Aorta (tissue), 5 donors: ENCODE measurements at places on chromosomes 11 and 22. TPM values are rescaled to one million over a fixed set of nuclear protein-coding genes. Genes with fewer than 3 reads are reported as not detected.

GRCh38 chr11:120182372-120182771 is 28.5 kb upstream of the OAF start:
- H3K4me1 ChIP-seq, result no peaks in the 10 kb centered on the region
- H3K27me3 ChIP-seq, result no peaks in the 10 kb centered on the region
- H3K27ac ChIP-seq, result no peak overlapping the region
- no peak for DNase-seq
- H3K4me3 ChIP-seq, result no peak overlapping the region

Gene OMP
- not detected for total RNA-seq

Gene CENPM
- total RNA-seq, result 0.58 TPM

DNA sequence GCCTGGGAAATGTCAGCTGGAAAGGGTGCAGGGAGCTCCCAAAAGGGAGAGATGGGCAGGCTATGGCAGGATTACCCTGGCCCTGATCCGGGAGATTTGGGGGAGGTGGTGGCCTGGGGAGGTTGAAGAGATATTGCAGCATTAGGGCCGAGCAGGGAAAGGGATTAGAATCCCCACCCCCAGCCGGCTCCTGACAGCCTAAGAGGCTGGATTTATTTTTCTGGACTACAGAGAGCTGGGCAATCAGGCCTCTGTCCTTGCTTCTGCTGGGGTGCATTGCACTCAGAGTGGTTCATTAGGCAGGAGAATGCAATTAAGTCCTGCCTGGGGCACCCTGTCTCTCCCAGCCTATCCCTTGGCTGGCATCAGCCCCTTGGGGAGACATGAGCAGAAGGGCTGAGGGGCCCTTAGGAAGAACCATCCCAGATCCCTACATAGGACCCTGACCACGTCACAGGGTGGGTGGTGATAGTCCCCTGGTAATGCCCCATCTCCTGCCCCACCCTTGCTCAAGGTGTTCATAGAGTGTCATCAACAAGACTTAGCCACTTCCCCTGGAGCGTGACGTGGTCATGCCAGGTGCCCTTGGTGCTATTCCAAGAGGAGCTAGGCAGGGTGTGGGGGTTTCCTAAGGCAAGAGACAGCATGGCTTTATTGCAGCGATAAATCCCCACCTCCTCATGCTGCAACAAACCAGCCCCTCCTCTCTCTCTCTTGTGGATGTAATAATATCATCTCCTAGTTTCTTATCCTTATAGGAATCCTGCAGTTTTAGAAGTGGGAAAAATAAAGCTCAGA is 38.4 kb upstream of the KLHL35 start:
- no peak overlapping the region for H3K4me3 ChIP-seq
- no peaks in the 10 kb centered on the region for H3K27me3 ChIP-seq
- no peak overlapping the region for H3K27ac ChIP-seq
- H3K4me1 ChIP-seq, result no peaks in the 10 kb centered on the region

Gene BRSK2
- total RNA-seq, result 1.0 TPM

Gene HBD
- not detected for total RNA-seq

- H3K27me3 ChIP-seq, result no peaks in the 10 kb centered on the region
- H3K27ac ChIP-seq, result no peak overlapping the region
- no peak for DNase-seq
- H3K4me1 ChIP-seq, result peaks cover 2% of the 10 kb centered on the region
- no peak overlapping the region for H3K4me3 ChIP-seq
These were observed 191.4 kb downstream of the TENM4 start for GRCh38 chr11:79249295-79249993.

DNA sequence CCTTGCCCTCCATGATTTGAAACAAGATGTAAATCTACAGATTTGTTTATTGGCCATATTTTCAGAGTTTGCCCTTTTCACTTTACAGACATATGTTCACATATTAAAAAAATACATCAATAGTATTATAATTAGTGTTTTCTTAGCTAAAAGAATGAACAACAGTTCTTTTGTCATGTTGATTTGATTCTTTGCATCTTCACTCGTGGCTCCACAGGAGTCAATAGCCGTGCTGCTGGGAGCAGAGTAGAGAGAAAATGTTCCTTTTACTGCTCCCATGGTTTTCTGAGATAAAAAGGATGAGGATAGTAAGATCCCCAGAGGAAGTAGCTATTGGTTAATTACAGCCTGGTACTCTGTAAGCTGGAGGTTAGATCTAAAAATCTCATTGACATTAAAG is 151.2 kb downstream of the PGR start:
- H3K4me3 ChIP-seq, result no peak overlapping the region
- no peaks in the 10 kb centered on the region for H3K36me3 ChIP-seq
- H3K27me3 ChIP-seq, result no peaks in the 10 kb centered on the region
- DNase-seq, result no peak
- H3K4me1 ChIP-seq, result no peaks in the 10 kb centered on the region
- H3K27ac ChIP-seq, result no peak overlapping the region

DNA sequence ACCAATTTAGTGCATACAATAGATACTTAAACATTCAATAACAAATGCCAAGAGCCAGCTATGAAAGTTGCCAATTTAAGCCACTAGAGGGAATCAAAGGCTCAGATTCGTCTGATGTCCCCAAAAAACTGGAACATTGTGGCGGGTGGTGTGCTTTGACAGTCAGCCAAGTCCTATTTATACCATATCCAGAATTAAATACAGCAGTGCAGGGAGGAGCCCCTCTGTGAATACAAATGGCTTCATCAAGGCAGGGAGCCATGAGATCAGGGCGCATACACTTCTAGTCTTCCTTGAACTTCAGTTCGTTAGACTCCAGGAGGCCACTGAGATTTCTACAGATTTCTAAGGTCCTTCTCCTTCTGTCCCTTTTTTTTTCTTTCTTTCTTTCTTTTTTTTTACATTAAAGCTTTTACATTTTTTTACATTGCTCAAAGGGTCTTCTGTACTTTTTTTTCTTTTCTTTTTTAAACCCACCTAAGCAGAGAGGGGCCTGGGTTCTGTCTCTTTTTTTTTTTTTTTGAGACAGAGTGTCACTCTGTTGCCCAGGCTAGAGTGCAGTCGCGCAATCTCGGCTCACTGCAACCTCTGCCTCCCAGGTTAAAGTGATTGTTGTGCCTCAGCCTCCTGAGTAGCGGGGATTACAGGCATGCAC is 41.5 kb upstream of the HSPA8 start:
- DNase-seq, result no peak
- H3K27me3 ChIP-seq, result no peaks in the 10 kb centered on the region
- H3K4me1 ChIP-seq, result no peaks in the 10 kb centered on the region
- H3K4me3 ChIP-seq, result no peak overlapping the region
- no peaks in the 10 kb centered on the region for H3K36me3 ChIP-seq

Gene SERPING1
- total RNA-seq, result 723 TPM

GRCh38 chr11:61495801-61496601 is 12.5 kb upstream of the LRRC10B start:
- no peaks in the 10 kb centered on the region for H3K36me3 ChIP-seq
- H3K27me3 ChIP-seq, result no peaks in the 10 kb centered on the region

DNA sequence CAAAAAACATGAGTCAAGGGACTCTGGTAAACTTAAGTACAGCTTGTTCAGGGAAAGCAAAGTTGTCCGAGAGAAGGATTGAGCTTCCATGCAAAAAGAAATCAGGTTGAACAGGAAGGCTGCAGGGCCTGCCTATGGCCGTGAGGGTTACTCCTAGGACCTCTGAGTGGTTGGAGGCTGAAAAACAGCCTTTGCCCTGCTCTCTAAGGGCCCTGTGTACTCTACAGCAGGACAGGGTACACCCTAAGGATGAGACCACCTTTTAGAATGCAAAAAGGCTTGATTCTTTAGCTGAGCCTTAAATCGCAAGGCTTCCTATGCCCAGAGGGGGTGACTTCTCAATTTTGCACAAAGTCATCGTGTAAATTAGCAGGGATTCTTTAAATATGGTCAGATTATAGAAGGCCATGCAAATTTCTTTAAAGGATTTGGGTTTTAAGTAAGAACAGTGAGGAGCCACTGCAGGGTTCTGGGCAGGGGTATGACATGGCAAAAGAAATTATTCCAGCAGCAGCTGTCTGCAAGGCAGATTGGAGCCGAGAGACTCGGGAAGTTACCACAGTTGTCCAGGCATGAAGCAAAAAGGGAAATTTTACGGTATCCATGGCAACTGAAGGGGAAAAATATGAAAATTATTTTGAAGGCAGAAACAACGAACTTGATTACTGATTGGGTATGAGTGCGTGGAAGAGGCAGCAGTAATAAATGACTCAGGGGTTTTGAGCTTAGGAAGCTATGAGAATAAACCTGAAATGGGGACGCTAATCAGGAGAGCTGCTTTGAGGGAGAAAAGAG is 91.8 kb downstream of the FAM76B start:
- no peak overlapping the region for H3K27ac ChIP-seq
- peak; percentile 48 for DNase-seq
- no peak overlapping the region for H3K4me3 ChIP-seq
- H3K4me1 ChIP-seq, result peaks cover under 1% of the 10 kb centered on the region
- H3K36me3 ChIP-seq, result no peaks in the 10 kb centered on the region

DNA sequence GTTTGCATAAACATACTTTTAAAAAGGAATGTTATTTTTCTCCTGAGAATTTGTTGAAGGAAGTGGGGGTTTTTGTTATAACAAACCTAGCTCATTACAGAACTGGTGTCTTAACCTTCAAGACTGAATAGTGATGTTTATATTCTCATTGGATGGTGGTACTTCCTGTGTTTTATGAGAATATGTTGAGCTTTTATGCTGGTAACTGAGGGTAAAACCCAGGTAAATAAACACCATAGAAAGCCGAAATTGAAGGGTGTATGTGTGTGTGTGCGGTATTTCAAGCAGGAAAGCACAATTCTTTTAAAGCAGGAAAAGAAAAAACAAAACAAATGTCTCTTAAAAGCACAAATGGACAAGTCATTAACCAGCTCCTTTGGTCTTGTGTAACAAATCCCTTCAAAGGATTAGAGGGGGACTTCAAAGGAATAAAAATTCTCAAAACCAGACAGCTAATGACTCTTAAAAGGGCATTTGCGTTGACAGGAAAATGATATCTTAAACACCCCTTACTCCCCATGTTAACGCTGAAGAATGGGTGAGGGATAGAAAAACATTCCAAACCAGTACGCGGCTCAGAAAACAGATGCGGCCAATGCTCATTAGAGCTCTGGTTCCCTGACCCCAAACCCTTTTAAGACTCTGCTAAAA is 23.8 kb downstream of the LMO2 start:
- H3K4me1 ChIP-seq, result no peaks in the 10 kb centered on the region
- H3K36me3 ChIP-seq, result no peaks in the 10 kb centered on the region
- H3K27me3 ChIP-seq, result no peaks in the 10 kb centered on the region
- DNase-seq, result no peak
- H3K27ac ChIP-seq, result no peak overlapping the region
- H3K4me3 ChIP-seq, result peak overlapping the region; percentile 78

DNA sequence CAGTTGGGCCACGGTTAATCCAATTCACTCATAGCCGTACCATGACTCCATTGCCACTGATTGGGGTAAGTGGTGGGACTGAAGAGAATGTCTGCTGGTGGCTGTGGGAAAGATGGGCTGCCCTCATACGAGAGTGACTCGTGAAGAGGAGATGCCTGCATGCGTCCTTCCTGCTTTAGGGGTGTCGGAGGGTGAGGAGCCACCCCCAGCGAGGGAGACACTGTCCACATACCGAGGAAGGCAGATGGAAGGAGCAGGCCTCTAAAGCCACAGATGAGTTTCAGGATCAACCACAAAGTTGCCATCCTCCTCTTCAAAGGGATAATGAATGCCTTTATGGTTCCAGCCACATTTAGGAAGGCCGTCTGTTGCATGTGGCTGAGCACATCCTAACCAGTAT is 83.2 kb downstream of the GRIK4 start:
- no peak for DNase-seq
- no peaks in the 10 kb centered on the region for H3K4me1 ChIP-seq
- no peaks in the 10 kb centered on the region for H3K36me3 ChIP-seq
- H3K4me3 ChIP-seq, result no peak overlapping the region
- no peak overlapping the region for H3K27ac ChIP-seq

Gene CYP2D6
- 1.1 TPM for total RNA-seq

Gene FREY1
- total RNA-seq, result 0.65 TPM

DNA sequence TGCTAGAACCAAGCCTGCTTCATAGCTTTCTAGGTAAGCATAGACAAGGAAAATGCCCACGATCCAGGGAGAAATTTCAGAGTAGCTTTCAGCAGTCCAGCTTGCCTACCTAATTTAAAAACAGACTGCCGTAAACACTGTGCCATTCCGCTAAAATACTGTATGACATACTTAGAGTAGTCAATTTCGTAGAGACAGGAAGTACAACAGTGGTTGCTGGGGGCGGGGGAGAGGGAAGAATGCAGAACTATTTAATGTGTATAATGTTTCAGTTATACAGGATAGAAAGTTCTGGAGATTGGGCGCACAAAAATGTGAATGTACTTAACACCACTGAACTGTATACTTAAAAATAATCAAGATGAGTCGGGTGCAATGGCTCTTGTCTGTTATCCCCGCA is 56.7 kb downstream of the C11orf58 start:
- H3K4me1 ChIP-seq, result peaks cover 5% of the 10 kb centered on the region
- peak; percentile 63 for DNase-seq
- H3K27me3 ChIP-seq, result no peaks in the 10 kb centered on the region
- H3K27ac ChIP-seq, result no peak overlapping the region
- no peaks in the 10 kb centered on the region for H3K36me3 ChIP-seq
- H3K4me3 ChIP-seq, result no peak overlapping the region

Gene OR8A1
- total RNA-seq, result not detected

- DNase-seq, result no peak
- H3K27me3 ChIP-seq, result peaks cover 2% of the 10 kb centered on the region
- H3K27ac ChIP-seq, result no peak overlapping the region
- no peak overlapping the region for H3K4me3 ChIP-seq
- H3K4me1 ChIP-seq, result no peaks in the 10 kb centered on the region
These were observed 79.3 kb downstream of the LIF start for GRCh38 chr22:30167296-30167695.

GRCh38 chr11:118051611-118052461 is 25.0 kb upstream of the TMPRSS4 start:
- H3K4me3 ChIP-seq, result no peak overlapping the region
- H3K27ac ChIP-seq, result no peak overlapping the region
- H3K4me1 ChIP-seq, result no peaks in the 10 kb centered on the region
- no peak for DNase-seq
- H3K27me3 ChIP-seq, result no peaks in the 10 kb centered on the region
- H3K36me3 ChIP-seq, result no peaks in the 10 kb centered on the region

GRCh38 chr22:41526226-41526829 is 17.9 kb downstream of the POLR3H start:
- no peaks in the 10 kb centered on the region for H3K27me3 ChIP-seq
- no peak overlapping the region for H3K27ac ChIP-seq
- no peaks in the 10 kb centered on the region for H3K36me3 ChIP-seq
- H3K4me1 ChIP-seq, result no peaks in the 10 kb centered on the region
- no peak for DNase-seq

Gene ACRV1
- not detected for total RNA-seq

DNA sequence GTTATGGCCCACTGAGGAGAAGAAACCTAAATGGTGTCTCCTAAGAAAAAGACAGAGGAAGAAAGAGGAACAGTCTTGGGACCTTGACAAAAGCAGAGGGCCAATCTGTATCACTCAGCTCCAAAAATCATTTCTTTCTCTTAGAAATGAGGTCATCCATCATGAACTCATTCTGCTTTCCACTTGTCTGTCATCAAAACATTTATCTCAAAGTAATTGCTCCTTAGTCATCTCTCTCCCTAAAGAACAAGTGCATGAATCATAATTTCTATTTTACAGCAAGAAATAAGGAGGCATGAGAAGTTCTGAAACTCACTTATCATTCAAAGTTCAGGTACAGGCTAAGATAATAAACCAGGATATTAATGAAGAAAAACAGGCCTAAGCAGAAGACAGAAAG is 375.6 kb downstream of the KCNA4 start:
- H3K27me3 ChIP-seq, result no peaks in the 10 kb centered on the region
- no peak overlapping the region for H3K27ac ChIP-seq
- H3K4me1 ChIP-seq, result no peaks in the 10 kb centered on the region

GRCh38 chr11:44524751-44525201 is 40.7 kb upstream of the CD82 start:
- no peaks in the 10 kb centered on the region for H3K4me1 ChIP-seq
- no peaks in the 10 kb centered on the region for H3K36me3 ChIP-seq
- H3K27ac ChIP-seq, result no peak overlapping the region
- DNase-seq, result peak; percentile 53
- H3K27me3 ChIP-seq, result no peaks in the 10 kb centered on the region
